ENCODE measurements at places on chromosomes 16 and 17.

GRCh38 chr17:55978578-55978977, 174.7 kb upstream of the ANKFN1 start:
- no peak for DNase-seq

- DNase-seq: peak; percentile 34
Measured at GRCh38 chr16:66270333-66270927, 96.1 kb upstream of the CDH5 start.

DNA sequence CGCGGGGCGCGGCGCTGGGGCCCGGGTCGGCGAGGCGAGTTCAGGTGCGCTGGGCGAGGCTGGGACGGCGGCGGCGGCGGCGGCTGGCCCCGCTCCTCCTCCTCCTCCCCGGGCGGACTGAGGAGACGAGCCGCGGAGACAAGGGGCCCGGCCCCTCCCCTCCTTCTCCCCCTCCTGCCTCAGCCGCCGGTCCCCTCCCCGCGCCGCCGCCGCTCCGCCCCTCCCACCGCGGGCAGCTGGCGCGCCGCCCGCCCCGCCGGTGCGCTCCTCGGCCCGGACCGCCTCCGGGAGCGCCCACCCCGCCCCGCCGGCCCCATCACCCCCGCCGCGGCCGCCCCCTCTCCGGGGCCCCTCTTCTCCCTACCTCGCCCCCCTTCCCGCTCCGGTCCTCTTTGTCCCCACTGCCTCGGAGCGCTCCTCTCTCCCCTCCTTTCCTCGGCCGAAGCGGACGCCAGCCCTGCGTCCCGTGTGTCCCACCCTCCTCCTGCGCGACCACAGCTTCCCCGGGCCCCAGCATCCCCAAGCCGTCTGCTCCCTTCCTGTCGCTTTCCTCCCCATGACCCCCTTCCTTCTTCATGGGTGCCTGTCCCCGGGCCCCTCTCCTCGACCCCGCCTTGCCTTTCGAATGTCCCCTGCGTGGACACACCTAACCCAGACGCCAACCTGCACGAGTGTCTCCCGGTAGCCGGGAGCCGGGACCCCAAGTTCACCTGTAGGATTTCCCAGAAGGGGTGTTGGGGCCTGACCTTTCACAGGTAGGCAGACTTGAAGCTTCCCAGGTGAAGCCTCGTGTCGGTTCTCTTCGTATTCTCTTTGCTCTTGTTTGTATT, at the start of gene TOX3:
TSS of gene TOX3 (minus strand) at position 140 of the 830 bp plus-strand sequence. CDS start 420 bp downstream, outside the sequence.
- no peak for DNase-seq

GRCh38 chr16:58962811-58963210, 228.7 kb upstream of the GOT2 start:
- DNase-seq: no peak

DNA sequence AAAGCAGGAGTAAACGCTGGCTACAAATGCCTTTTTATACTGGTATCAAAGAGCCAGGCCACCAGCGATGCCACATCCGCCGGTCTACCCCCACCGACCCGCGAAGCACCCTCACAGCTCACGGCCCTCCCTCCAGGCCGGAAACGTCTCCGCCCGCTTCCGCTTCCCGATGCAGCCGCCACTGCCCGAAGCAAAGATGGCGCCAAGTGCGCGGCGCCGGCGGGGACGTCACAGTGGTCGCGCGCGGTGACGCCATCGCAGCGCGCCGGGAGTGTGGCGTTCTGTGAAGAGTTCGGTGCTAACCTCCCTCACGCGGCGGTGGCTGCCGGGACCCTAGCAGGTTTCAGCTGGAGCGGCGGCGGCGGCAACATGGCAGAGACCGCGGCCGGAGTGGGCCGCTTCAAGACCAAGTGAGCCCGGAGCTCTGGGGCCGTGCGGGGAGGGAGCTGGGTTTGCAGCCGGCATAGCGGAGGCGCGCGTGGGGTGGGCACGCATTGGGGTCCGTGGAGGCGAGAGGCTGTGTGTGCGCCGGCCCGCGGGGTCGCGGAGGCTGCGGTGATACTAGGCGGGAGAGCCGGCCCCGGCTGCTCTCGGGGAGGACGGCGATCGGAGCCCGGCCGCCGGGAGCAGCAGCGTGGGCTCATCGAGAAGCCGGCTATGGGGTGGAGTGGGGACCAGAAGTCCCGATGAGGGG, at the start of gene TBL3:
TSS of gene TBL3 (plus strand) at position 258 of the 694 bp plus-strand sequence. CDS start at position 370, 112 bp downstream.
- peak; percentile 97 for DNase-seq

- DNase-seq: no peak
Measured at GRCh38 chr17:80221351-80222105, 1.3 kb downstream of the SLC26A11 start.

DNA sequence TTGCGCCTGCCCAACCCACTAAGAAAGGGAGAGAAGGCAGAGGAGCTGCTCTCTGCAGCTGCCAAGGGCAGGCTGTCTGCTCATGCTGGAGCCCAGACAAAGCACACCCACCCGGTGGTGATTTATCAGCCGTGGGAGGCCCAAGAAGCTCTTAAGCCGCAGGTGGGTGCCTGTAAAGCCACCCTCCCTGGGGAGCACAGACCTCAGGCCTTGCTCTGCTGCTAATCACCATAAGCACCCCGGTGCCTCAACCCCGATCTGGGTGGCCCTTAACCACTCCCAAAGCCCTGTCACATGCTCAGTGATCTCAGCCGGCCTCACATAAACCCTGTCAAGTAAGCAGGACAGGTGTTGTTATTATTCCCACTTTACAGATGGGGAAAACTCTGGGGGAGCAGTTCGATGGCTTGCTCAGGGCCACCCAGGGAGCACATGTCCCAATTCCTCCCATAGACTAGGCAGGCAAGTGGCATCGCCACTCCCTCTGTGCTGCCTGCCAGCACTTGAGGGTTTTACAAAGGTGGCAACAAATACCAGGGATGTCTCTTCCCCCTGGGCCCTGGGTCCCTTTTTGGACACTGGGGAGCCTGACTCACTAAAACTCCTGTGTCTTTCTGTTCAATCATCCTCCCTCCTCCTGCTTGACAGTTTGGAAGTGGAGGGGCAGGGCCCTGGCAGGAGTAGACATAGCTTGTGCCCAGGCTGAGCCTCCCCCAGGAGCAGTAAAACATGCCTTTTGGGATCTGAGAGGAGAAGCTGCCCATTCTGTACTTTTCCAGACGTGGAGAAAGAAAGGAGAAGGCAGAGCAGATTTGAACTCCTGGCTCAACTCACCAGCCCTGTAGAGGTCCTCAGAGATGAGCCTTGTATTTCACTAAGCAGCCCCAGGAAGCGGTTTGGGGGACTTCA, 299.3 kb downstream of the SOX9 start:
- DNase-seq: no peak

DNA sequence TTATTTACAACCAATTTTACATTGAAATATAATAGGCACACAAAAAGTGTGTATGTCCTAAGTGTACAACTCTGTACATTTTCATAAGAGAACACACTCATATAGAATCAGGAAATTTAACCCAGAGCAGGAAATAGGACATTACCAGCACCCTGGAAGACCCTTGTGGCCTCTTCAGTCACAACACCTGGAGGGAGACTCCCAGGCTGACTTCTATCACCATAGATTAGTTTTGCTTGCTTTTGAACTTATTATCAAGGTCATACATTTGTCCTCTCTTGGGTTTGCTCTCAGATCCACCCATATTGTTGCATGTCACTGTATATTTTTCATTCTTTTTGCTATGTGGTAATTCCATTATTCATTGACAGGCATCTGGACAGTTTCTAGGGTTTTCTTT, 5.8 kb downstream of the RIPOR1 start:
- no peak for DNase-seq

DNA sequence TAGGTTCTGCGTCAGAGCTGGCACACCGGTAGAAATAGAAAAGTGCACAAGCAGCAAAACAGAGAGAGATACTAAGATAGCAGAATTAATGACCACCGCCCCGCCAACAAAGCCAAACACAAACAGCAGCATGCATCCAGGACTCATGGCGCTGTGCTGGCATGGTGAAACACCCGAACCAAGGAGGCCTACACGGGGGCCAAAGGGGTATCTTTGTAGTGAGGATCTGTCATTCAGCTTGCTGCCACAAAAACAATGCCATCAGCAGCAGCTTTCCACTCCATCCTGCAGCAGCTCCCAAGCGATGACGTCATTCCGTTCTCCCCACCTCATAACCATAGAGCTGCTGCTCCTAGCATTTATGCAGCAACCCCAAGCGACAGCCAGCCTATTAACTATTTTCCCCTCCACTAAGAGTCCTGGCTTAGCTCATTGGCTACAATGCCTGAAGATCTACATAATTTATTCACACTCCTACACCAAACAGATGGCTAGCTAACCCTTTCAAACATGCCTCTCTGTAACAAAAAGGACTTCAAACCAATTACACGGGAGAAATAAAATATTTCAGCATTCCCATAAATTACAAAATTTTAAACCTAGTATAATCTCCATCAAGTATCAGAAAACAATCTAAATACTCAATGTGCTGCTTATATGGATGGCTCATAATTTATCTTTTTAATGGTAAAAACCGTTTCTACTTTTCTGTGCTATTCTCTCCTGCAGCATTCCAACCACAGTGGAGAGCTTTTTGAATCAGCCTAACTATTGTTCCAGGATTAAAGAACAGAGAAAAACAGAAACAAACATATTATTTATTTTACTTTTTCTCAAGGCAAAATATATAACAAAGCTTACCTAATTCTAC, 73.9 kb downstream of the SPAG9 start:
- DNase-seq: no peak

DNA sequence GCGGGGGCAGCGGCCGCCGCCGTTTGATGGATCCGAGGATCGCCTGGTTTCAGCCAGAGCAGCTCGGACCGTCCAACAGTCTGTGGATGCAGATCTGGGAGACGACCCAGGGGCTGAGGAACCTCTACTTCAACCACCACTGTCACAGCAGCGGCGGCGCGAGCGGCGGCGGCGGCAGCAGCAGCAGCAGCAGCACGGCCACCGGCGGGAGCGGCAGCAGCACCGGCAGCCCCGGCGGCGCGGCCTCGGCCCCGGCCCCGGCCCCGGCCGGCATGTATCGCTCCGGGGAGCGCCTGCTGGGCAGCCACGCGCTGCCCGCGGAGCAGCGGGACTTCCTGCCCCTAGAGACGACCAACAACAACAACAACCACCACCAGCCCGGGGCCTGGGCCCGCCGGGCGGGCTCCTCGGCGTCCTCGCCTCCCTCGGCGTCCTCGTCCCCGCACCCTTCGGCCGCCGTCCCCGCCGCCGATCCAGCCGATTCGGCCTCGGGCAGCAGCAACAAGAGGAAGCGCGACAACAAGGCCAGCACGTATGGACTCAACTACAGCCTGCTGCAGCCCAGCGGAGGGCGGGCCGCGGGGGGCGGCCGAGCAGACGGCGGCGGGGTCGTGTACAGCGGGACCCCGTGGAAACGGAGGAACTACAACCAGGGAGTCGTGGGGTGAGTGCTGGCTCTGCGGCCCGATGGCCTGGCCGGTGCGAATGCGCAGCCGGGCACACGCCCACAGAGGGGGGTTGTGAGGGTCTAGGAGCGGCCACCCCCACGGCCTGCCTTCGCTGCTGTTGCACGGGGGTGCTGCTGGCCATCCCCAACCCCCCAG, 702 bp downstream of the TENT4B start:
- no peak for DNase-seq

GRCh38 chr17:40311575-40311974, 2.6 kb downstream of the RARA start:
- DNase-seq: no peak

DNA sequence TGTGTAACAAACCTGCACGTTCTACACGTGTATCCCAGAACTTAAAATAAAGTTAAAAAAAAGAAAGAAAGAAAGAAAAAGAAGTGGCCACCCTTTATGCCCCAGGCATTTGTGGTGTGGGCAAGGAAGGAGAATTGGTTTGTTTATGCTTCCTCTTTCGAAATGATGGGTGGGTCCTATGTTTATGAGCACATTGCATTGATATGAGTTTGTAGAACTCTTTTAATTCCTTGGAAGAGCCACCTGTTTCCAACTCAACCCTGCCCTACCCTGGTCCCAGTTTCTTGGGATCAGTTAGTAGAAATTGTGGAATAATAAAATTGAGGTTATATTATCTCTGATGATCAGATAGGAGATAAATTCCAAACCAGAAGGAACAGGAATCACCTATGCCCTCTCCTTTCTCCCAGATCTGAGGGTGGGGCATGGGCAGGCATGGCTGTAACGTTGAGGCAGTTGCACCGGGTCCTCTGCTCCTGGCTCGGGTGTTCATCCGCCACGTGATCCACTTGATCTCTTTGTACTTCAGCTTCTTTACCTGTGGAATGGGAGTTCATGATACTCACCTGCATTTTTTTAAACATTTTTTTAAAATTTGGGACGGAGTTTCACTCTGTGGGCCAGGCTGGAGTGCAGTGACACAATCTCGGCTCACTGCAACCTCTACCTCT, 15.9 kb downstream of the CHAD start:
- no peak for DNase-seq

GRCh38 chr17:44901411-44901921, 2.2 kb upstream of the EFTUD2 start:
- no peak for DNase-seq

DNA sequence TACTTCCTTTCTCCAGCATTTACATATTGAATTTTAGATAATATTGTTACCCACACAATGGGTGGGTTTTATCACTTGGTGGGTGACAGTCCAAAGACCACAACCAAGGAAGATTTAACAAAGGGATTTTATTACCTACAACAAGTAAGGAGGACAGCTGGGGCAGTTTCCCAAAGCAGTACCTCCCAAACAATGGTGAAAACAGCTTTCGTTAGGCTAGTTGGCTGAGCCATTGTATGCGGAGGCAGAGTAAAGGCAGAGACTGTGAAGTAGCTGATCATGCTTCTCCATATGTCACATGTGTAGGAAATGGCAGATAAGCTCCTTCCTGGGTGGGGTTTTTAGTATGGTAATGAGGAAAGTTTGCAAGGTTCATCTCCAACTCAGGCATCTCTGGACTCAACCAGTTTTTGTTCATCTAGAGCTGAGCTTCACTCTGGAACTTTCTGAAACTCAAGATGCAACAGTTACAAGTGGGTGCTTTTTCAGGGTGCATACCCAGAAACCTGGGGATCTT, 104.3 kb upstream of the PSMD7 start:
- DNase-seq: no peak

DNA sequence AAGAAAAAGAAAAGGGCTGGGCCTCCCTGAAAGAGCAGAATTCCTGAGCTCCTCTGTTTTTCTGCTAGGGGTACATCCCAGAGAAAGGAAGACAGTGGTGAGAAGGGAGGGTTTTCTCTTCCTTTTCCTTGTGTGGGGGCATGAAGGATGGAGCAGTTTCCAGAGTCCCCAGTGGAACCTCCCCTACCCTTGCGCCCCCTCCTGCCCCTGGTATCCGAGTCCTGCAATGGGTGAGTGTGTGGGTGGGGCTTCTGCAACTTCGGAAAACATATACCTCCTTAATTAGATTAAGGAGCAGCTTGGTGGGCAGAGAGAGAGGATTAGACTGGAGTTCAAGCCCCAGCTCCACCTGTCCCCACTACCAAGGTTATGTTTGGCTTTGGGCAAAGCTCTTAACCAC, 5.4 kb upstream of the GIP start:
- DNase-seq: no peak
